ENCODE measurements at places on chromosomes 2 and 18. TPM values are rescaled to one million over a fixed set of nuclear protein-coding genes. Genes with fewer than 3 reads are reported as not detected.

The APCDD1 gene
- total RNA-seq, result 139 TPM

The PRKRA gene
- 69.5 TPM for total RNA-seq

The OSR1 gene
- 55.7 TPM for total RNA-seq

The CAPN14 gene
- total RNA-seq, result 0.12 TPM

GRCh38 chr2:71210292-71210691 is 16.6 kb downstream of the PAIP2B start:
- peaks cover 11% of the 10 kb centered on the region for H3K4me1 ChIP-seq
- H3K27ac ChIP-seq, result no peak overlapping the region
- no peak for DNase-seq
- no peak overlapping the region for H3K4me3 ChIP-seq

- no peak overlapping the region for H3K4me3 ChIP-seq
- H3K4me1 ChIP-seq, result peaks cover 7% of the 10 kb centered on the region
- no peaks in the 10 kb centered on the region for H3K36me3 ChIP-seq
- no peak overlapping the region for H3K27ac ChIP-seq
- DNase-seq, result peak; percentile 55
- peaks cover 8% of the 10 kb centered on the region for H3K27me3 ChIP-seq
Measured at GRCh38 chr2:96500385-96501066, 4.6 kb downstream of the NEURL3 start.

DNA sequence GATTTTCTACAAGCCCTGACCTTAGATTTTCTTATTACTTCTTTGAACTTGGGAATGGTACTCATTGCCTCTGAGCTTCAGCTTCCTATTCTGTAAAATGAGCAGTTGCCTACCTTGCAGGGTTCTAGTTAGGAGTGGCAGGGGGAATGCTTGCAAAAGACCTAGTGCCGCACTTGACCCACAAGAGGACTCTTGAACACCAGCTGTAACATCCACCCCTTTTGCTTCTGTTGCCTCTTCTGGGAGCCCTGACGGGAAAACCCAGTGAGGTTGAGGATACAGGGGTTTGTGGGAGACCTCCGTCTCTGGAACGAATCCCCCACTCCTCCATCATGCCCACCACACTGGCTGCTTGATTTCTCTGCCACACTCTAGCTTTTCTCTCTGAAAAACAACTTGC is 27.1 kb upstream of the LBH start:
- H3K27ac ChIP-seq, result no peak overlapping the region
- no peaks in the 10 kb centered on the region for H3K36me3 ChIP-seq
- no peak overlapping the region for H3K4me3 ChIP-seq
- peaks cover 5% of the 10 kb centered on the region for H3K4me1 ChIP-seq

DNA sequence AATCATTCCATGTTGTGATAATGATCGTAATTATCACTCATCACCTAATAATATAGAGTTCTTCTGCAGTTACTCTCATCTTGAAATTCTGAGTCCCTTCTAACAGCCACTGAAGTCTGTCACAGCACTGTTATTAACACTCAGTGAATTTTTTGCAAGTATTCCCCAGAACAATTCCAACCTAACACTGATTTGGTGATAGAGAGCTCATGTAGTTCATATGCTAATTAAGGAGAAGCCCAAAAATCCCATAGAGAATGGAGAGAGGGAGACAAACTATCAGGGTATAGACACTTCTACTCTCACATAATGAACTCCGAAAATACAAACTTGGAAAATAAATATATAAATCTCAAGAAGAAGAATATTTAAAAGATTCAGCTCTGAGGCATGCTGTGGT is 1253.4 kb upstream of the NXPH2 start:
- H3K27ac ChIP-seq, result no peak overlapping the region
- H3K27me3 ChIP-seq, result no peaks in the 10 kb centered on the region
- H3K36me3 ChIP-seq, result no peaks in the 10 kb centered on the region
- no peak overlapping the region for H3K4me3 ChIP-seq

GRCh38 chr18:41457765-41458326 is 497.2 kb upstream of the PIK3C3 start:
- H3K27me3 ChIP-seq, result no peaks in the 10 kb centered on the region
- H3K27ac ChIP-seq, result no peak overlapping the region
- no peaks in the 10 kb centered on the region for H3K4me1 ChIP-seq
- H3K36me3 ChIP-seq, result no peaks in the 10 kb centered on the region

- H3K36me3 ChIP-seq, result no peaks in the 10 kb centered on the region
- H3K4me1 ChIP-seq, result peaks cover 5% of the 10 kb centered on the region
- DNase-seq, result no peak
- no peak overlapping the region for H3K27ac ChIP-seq
- H3K27me3 ChIP-seq, result peaks cover 2% of the 10 kb centered on the region
Measured at GRCh38 chr2:138811431-138811830, 31.2 kb upstream of the NXPH2 start.

DNA sequence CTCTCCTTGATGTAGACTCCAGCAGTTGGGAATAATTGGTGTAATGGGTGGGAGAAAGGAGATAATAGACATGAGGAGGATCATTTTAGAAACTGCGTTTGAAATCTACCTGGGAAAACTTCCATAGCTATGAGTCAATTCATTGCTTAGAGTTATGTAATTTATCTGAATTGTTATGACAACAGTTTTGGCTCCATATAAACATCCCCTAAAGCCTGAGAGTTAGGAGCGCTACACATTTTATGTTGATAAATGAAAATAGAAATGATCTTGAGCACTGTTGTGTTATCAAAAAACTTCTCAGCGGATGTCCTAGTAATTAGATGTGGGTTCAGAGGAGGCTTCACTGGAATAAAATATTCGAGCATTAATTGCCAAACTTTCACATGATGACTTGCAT is 573.4 kb downstream of the TSN start:
- no peak for DNase-seq
- peaks cover 24% of the 10 kb centered on the region for H3K27me3 ChIP-seq
- no peaks in the 10 kb centered on the region for H3K4me1 ChIP-seq
- H3K27ac ChIP-seq, result no peak overlapping the region

DNA sequence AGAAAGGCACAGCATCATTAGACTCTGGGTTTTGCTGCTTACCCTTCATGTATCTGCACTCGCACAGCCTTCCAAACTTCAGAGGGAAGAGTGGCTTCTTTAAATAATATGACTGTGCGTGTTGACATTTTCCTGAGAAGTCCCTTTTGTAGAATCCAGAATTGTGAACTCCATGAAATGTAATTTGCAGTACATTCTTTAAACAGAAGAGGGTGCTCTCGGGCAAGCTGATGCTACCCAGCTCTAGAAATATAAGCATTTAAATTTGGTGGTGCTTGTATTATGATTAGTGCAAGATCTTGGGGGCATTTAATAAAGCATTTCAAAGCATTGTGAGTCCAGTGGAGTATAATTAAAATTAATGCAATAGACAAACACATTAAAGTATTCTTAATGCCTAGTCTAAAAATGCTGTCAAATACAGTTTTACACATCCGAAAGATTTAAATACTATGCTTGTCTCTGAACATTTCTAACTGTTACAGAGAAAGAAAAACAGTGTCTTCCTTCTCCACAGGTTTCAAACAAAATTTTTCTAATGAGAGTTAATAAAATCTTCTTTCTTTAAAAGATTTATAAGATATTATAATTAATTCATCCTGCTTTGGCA is 17.3 kb upstream of the GTF2A1L start:
- H3K4me1 ChIP-seq, result peaks cover 5% of the 10 kb centered on the region
- DNase-seq, result no peak
- peaks cover 5% of the 10 kb centered on the region for H3K36me3 ChIP-seq
- no peak overlapping the region for H3K4me3 ChIP-seq
- H3K27me3 ChIP-seq, result peaks cover 4% of the 10 kb centered on the region
- no peak overlapping the region for H3K27ac ChIP-seq

DNA sequence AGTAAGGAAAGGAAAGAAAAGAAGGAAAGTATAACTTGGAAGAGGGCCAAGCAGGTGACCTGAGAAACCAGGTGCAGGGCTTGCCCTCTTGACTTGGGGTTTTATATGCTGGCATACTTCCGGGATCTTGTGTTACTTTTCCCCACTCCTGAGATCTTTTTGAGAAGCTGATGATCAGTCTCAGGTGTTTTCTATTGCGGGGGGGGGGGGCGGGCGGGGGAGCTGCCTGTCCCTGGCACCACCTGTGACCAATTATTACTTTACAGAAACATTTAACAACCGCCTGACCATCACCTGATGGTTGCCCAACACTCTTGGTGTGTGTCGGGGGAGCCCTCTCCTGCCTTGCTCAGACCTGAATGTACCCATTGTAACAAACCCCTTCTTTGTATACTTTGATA is 6.9 kb upstream of the CASP10 start:
- no peak overlapping the region for H3K27ac ChIP-seq
- DNase-seq, result no peak
- no peaks in the 10 kb centered on the region for H3K27me3 ChIP-seq
- H3K4me1 ChIP-seq, result peaks cover 5% of the 10 kb centered on the region
- no peak overlapping the region for H3K4me3 ChIP-seq
- H3K36me3 ChIP-seq, result no peaks in the 10 kb centered on the region

- peaks cover 6% of the 10 kb centered on the region for H3K36me3 ChIP-seq
- H3K4me3 ChIP-seq, result no peak overlapping the region
- no peak overlapping the region for H3K27ac ChIP-seq
- H3K27me3 ChIP-seq, result no peaks in the 10 kb centered on the region
- DNase-seq, result no peak
Measured at GRCh38 chr2:67456428-67456827, 59.3 kb downstream of the ETAA1 start.

Measured in type B pancreatic cell (in vitro differentiated cells).